Stimulated activated CD4-positive, alpha-beta T cell treated with anti-CD3 and anti-CD28 coated beads, Interleukin-1b, Interleukin-23, amount 100 ng/mL, for 1 hour (primary cell): ENCODE measurements at places on chromosomes 12 and 14.

DNA sequence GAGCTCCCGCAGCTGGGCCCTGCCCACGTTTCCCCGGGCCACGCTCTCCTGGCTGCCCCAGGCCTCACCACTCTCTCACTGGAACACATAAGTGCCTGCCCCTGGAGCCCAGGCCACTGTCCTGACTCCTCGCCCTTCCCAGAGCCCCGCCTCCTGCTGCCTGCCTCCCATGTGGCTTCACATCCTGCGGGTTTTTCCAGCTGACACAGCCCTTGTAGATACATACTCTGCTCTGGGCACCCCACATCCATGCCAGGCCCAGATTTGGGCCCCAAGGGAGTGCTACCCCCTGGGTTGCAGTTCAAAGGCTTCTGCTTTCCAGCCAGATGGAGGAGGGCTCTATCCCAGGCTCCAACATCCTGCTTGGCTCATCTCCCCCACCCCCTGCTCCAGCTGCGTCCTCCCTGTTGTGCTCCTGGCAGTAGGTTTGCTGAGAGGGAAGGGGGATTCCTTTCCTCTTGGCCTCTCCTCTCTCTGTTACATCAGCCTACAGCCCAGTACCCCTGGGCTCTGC, 60.1 kb downstream of the TSPAN9 start:
- DNase-seq = no peak

- no peak for DNase-seq
Observed at GRCh38 chr12:118044075-118044474, 16.9 kb downstream of the WSB2 start.

DNA sequence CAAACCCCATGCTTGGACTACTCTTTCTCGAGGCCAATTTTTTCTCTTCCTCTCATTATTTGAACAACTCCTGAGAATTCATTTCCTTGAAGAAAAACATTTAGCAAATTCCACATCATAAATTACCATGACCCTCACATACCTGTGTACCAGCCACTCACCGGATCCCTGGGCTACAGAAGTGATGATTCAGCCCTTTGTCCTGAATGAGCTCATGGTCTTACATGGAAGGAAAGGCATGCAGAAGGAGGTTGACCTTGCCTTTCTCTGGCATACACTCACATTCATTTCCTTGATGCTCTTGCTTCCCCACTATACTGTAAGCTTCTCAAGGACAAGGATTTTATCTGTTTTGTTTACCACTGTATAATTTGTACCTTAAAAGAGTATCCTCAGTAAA, 191.5 kb downstream of the SLC5A8 start:
- DNase-seq = no peak

DNA sequence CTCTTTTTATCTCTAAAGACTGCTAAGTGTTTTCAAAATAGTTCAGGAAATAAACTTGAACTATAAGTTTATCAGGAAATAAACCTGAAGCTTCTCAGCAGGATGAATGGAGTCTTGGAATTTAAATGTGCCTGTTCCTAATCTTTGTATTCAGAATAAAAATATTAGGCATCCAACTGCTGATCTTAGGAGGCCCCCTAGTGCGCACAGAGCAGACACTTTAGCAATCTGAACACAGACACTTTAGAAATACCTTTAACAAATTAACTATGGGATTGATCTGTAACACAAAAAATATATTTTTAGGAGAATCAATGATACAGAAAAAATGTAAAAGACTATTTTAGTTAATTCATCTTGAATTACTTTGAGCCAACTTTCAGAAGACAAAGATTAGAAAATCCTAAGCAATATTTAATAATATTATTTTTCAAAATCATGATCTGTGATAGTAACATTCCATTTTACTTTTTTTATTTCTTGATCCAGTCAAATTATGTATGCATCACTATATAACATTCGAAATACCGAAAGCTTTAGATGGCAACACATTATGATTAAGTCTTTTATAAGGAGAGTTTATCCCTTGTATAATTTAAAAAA, 80.9 kb downstream of the SLC41A2 start:
- DNase-seq = no peak

GRCh38 chr12:6567112-6567670, 900 bp downstream of the NOP2 start:
- no peak for DNase-seq

GRCh38 chr14:23531391-23531790, 20.2 kb downstream of the ZFHX2 start:
- DNase-seq = no peak

GRCh38 chr12:109289004-109289403, 20.1 kb downstream of the FOXN4 start:
- DNase-seq = no peak

DNA sequence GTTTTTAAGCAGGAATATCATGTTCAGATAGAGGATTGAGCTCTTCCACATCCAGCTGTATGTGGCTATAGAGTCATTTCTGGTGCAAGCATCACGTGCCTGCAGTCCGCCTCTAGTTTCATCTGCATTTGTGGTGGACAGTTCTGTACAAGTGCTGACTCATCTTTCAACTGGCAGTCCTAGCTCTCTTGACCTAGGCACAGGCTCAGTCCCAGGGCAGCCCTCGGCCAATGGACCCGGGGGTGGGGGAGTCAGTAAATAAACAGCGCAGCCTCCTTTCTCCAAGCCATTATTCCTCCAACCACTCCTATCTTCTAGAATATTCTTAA, 41.8 kb upstream of the FRMD6 start:
- no peak for DNase-seq

- no peak for DNase-seq
Observed at GRCh38 chr12:122656298-122656697, 46.9 kb downstream of the HCAR2 start.

DNA sequence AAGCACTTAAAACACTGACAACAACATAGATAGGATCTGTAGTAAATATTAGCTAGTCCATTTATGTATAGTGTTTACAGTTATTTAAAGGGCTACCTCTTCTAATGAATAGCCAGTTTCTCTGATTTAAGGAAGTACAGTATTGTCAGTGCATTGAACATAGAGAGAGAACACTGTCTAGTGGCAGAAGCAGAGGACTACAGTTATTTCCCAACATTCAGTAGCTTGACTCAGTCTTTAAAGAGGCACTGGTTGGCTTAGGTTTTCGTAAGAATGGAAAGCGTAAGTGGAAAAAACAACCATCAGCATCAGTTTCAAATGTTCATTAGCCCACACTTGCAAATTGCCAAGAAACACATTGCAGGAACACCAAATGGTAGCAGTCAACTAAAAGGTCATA, 125.0 kb upstream of the HMGA2 start:
- no peak for DNase-seq

DNA sequence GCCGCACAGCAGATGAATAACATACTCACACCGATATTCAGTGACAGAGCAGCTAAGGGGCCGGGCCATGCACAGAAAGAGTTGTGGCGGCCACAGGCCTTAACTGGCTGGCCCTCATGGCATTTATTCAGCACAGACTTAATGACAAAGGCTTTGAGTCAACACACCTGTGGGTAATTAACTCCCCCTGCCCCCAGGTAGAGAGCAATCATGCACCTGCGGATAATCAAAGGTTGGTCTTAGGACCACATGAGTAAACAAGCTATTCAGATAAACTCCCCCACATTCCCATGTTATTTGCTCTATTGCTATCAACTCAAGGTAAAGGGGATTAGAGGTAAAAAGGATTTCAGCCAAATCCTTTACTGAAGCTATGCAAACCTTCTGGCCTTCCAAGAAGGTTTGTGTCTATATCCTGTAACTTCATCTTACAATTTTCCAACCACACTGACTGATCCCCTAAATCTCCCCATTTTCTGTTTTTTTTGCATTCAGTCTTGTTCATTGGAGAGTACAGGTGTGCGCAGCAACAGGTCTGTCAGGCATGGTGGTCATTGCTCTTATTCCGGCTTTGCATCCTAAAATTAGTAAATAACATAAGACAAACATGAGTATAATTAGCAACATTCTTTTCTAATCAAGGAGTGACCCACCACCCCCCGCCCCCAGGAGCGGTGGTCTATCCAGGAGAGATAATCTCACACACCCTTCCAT, 16.9 kb upstream of the BLTP3B start:
- no peak for DNase-seq

DNA sequence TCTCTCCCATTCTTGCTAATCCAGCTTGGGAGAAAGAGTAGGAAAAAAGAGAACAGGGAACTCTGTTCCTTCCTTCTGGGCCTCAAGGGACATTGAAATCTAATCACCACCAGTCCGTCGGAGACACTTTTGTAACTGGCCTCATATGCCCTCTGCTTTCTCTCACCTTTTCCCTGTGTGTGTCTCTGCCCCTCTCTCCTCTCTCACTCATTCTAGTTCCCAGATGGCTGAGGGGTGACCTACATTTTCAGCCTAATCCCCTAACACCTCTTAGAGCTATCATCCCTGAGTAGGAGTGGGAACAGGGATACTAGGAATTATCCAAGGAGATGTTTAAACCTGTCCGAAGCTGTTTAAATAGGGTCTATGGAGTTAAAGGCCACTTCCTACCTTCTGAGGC, 8.9 kb upstream of the PCK2 start:
- DNase-seq = no peak

DNA sequence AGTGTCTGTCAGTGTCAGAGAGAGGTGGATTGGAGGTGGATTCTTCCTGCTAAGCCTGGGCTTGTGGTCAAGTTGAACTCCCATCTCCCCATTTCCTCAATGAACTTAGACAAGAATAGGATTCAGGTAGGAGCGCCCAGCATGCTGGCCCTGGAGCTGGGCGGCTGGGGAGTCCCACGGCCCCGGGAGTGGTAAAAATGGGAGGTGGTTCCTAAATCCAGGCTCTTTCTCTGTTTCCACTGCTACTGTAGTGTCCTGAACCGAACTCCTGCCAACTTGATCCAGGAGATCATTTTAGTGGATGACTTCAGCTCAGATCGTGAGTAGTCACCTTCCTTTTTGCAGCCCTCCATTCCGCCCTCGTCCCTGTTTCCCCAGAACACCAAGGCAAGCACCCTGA, 65.1 kb downstream of the GALNT16 start:
- DNase-seq = no peak
